Stimulated activated CD4-positive, alpha-beta T cell treated with anti-CD3 and anti-CD28 coated beads, Interleukin-1b, Interleukin-23, amount 100 ng/mL, for 1 hour (primary cell): ENCODE measurements at places on chromosomes 1 and 21.

DNA sequence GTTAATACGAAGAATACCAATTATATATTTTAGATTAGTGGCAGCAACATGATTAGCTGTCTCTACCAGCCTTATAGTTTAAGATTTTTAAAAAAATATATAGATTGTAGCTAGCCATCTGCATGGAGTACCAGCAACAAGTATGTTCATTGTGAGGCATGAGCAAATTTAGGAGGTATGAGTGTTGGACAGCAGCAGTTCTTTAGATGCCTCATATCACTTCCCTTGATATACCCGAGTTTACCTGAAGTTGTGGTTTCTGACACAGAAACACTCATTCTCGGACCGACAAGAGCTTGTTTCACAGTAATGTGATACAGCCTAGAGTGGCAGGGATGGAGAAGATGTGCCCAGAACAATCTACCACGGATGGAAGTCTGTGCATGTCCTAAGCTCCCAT lies 69.1 kb downstream of the RGS18 start:
- no peak for DNase-seq

GRCh38 chr1:89724369-89725010 lies 91.6 kb downstream of the LRRC8C start:
- DNase-seq: no peak

DNA sequence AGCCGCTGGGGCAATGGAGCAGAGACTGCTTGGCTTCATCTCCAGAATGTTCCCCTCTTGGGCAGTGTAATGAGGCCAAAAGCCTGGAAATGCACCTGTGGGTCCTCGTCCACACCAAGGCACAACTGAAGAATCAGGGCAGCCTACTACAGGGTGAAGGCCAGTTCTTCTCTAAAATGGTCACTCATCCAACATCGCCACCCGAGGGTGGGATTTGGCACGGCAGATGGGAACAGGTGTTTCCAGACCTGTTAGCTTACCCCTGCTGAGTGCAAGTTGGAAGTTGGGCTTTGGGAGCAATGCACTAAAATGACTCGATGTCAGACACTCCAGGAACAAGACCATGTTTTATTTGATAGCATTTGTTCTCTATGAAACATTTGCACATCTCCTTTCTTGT lies 543.7 kb downstream of the NPHP4 start:
- DNase-seq: no peak

GRCh38 chr1:244450597-244451538 lies 841 bp downstream of the ADSS2 start:
- DNase-seq: no peak

DNA sequence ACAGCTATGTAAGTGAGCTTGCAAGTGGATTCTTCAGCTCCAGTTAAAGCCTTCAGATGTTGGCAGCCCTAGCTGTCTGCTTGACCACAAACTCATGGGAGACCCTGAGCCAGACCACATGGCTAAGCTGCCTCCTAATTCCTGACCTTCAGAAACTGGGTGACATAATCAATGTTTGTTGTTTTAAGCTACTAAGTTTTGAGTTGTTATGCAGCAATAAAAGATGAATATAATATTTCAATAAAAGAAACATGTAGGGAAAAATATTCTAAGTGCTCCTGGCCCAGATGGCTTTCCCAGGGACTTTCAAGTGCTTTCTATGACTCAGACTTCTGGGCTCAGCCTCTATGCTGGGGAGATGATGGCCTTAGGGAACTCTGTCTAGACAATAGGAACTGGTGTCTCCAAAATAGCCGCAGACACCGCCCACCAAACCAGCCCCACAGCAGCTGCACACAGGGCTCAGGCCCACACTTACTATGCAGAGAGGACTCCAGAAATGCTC lies 20.3 kb upstream of the AZIN2 start:
- no peak for DNase-seq

DNA sequence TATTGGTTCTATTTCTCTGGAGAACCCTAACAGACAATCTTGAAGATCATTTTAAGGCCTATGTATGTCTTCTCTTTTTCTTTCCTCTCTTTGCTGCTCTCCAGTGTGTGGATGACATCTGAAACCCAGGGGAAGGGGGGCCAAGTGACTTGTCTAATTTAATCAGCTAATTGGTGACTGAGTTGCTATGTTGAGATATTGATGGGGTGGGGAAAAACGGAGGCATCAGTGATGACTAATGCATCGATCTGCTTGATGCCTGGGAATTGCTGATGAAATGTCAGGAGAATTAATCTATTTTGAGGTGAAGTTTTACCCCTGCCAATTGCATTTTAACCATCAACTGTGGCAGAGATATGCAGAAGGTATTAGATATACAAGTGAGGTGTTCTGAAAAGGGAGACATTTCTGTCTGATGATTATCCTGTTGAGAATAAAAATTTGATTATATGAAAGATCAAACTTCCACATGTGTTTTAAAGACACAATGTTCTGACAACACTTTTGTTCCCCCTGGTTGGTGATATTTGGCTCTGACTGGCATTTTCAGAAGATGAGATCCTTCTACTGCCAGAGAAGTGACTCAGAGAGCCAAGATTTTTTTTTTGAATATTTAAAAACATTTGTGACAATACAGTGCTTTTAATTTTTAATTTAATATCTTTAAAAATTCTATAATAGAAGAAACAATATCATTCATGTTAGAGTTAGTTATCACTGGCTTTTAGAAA lies 18.7 kb upstream of the PTGFR start:
- DNase-seq: no peak

GRCh38 chr1:187696073-187696472 lies 867.3 kb downstream of the PLA2G4A start:
- DNase-seq: no peak

GRCh38 chr1:21783679-21784603 lies 992 bp upstream of the USP48 start:
- DNase-seq: no peak

DNA sequence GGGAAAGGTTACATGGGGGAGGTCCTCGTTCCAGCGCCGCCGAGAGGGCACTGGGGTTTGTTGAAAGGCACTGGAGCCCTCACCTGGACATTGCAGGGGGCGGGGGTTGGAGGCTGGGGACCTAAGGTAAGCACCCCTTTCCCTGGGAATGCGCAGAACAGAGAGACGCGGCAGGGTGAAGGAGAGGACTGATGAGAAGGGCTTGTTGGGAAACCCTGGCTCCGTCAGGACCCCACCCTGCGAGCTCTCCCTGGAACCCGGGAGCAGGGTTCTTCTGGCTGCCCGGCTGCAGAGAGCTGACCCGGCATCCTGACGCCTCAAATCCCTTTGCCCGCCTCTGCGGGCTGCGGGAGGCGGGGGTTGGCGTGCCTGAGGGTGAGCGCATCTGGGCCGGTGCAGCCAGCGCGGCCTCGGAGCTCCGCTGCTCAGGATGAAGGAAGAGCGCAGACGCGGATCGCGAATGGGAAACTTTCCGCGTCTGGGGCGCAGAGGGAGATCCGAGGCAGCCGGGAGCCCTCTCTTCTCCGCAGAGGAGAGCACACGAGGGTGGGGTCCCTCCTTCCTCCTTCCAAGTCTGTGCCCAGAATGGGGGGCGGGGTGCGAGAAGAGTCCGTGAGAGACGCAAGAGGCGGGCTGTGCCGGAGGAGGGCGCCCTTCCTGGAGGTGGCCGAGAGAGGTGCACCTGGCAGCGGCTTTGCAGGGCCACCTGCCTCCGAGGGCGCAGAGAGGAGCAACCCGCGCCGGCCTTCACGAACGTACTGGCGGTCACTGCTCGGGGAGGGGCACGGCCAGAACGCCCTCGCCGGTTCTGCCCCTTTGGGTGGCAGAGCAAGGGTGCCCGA lies 2.4 kb downstream of the IGSF21 start:
- DNase-seq: no peak

- no peak for DNase-seq
Measured at GRCh38 chr1:40664791-40665190, 691 bp downstream of the RIMS3 start.

DNA sequence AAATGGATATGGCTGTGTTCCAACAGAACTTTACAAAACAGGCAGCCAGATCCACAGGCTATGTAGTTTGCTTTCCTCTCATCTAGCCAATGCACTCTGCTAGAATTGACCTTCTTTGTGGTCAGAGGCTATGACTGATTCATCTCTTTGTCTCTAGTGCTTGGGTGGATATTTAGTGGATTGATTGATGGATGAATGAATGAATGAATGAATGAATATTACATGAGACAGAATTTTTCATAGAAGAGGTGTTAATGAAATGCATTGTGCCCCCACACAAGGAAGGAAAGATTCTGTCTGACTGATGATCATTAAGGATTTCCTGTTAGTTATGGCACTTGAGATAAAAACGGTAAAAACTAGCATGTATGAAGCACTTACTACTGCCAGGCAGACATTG lies 50.5 kb upstream of the ZYG11A start:
- no peak for DNase-seq
